GM13976 (cell line): ENCODE measurements at places on chromosomes 6 and 20.

DNA sequence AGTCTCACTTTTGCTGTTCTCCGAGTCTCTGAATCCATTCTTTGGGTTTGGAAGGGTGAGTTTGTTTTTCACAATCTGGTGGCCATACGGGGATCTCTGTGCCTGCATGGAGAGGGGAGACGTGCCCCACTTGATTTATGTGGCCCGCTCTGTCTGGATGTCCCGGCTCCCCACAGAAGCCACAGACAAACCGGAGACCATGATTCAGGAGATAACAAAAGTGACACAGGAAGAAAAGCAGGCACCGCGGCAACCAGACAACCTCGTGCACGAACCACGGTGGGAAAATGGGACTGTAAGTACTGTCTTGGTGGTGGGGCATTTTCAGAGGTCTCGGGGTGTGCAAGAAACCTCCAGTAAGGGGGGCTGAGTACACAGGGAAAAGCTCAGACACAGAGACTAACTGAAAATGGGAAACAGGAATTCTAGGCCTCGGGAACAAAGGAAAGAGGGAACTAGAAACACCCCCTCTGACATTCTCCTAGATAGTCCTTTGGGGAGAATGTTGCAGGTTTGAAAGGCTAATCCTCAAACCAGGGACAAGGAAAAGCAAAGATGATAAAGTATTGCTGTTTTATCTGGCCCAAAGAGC is 22.1 kb upstream of the ZNF318 start:
- DNase-seq: no peak

GRCh38 chr6:127210725-127211124 is 55.9 kb upstream of the RNF146 start:
- DNase-seq: no peak

GRCh38 chr6:30889921-30890645 is 5.8 kb downstream of the DDR1 start:
- DNase-seq: peak; percentile 19

DNA sequence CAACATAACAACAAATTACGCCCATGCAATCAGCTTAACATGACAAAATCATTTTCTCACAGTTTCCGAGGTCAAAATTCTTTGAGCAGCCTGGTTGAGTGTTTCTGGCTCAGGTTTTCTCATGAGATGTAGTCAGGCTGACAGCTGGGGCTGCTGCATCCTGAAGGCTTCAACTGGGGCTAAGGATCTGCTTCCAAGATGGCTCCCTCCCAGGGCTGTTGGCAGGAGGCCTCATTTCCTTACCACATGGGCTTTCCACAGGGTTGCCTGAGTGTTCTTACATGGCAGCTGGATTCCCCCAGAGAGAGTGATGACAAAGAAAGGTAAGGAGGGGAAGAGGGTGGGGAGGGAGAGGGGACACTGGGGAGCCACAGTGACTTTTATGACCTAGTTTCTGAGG is 63.1 kb upstream of the NNAT start:
- no peak for DNase-seq

- peak; percentile 37 for DNase-seq
Observed at GRCh38 chr6:151440930-151441329, 11.0 kb downstream of the RMND1 start.

- no peak for DNase-seq
Observed at GRCh38 chr6:28841290-28841689, 82.5 kb downstream of the TRIM27 start.

GRCh38 chr6:4607793-4608192 is 168.4 kb upstream of the CDYL start:
- DNase-seq: no peak

GRCh38 chr6:163485388-163485851 is 70.9 kb downstream of the QKI start:
- no peak for DNase-seq
